ENCODE measurements at places on chromosomes 5 and 9. TPM values are rescaled to one million over a fixed set of nuclear protein-coding genes. Genes with fewer than 3 reads are reported as not detected.

The MARCOL gene
- not detected for total RNA-seq

The F12 gene
- not detected for total RNA-seq

The OR1L1 gene
- not detected for total RNA-seq

The SLC25A2 gene
- 3.6 TPM for total RNA-seq

The CCDC152 gene
- 4.2 TPM for total RNA-seq

The GRM6 gene
- not detected for total RNA-seq

The ANKRD31 gene
- 0.10 TPM for total RNA-seq

The EIF4E1B gene
- not detected for total RNA-seq

The CCDC187 gene
- 8.2 TPM for total RNA-seq

The ANGPTL2 gene
- not detected for total RNA-seq

The ANP32B gene
- 150 TPM for total RNA-seq

The PRELID2 gene
- 2.7 TPM for total RNA-seq

The TTC33 gene
- 18.2 TPM for total RNA-seq

The GARIN3 gene
- total RNA-seq = not detected

The GLIPR2 gene
- total RNA-seq = 13.7 TPM

The FLT4 gene
- total RNA-seq = not detected

The STK32A gene
- not detected for total RNA-seq

The OR2V1 gene
- total RNA-seq = not detected

The TNC gene
- total RNA-seq = not detected

The GLRA1 gene
- not detected for total RNA-seq

The COL15A1 gene
- not detected for total RNA-seq

The ST8SIA4 gene
- total RNA-seq = 42.6 TPM

The ARAP3 gene
- total RNA-seq = 3.0 TPM

The TOMM5 gene
- total RNA-seq = 39.7 TPM

The CDC20B gene
- not detected for total RNA-seq

The BARHL1 gene
- total RNA-seq = not detected

The BRINP1 gene
- total RNA-seq = not detected

The TXNDC15 gene
- 50.4 TPM for total RNA-seq

The TRIM32 gene
- 16.7 TPM for total RNA-seq

The FRRS1L gene
- not detected for total RNA-seq

The PCDHAC2 gene
- not detected for total RNA-seq

The CBY3 gene
- total RNA-seq = not detected

The IFNA21 gene
- not detected for total RNA-seq

The DOCK2 gene
- 330 TPM for total RNA-seq

The MARVELD2 gene
- 1.7 TPM for total RNA-seq

The IL4 gene
- total RNA-seq = not detected

The FOXD4L4 gene
- 0.90 TPM for total RNA-seq

The CCDC112 gene
- 9.6 TPM for total RNA-seq

The FAM78A gene
- total RNA-seq = 42.9 TPM

The LRRTM2 gene
- not detected for total RNA-seq

The S1PR3 gene
- not detected for total RNA-seq

The SLU7 gene
- total RNA-seq = 83.2 TPM

The ADRA1B gene
- not detected for total RNA-seq

The PCDHGA8 gene
- total RNA-seq = 1.3 TPM
